ACHN (cell line): ENCODE measurements at places on chromosomes 7 and 10.

GRCh38 chr10:95832216-95833041 lies 75.3 kb upstream of the CC2D2B start:
- no peak for DNase-seq

DNA sequence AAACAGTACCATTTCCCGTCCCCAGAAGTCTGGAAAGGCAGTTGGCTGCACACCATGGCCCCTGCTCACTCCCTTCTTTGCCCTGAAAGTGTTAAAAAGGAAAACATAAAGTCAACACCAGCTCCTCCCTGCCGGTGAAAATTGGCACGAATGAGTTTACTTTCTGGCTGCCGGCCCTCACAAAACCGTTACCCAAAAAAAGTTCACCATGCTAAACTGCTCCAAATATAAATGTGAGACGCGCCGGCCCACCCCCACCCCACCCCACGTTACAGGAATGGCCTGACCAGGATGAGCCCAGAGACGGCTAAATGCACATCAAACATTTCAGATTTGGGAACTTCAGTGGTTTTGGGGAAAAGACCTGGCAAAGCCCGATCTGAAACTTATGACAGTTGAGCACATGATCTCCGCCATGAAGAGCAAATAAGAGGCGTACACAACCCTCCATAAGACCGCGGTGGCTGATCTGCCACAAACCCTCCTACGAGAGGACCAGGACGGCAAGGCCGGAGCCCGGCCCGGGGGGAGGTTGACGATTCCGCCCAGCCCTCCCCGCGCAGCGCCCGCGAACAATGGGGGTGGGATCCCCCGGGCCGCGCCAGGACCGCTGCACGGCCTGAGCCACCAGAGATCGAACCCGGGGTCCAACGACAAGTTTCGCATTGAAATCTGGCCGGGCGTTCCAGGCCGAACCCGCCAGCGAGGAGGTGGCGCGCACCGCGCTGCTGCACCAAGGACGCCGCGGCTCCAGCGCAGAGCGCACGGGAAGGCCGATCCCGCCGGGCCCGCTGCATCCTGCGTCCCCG lies 952 bp downstream of the DIP2C start:
- DNase-seq = peak; percentile 30

GRCh38 chr10:102413053-102413705 lies 5.4 kb downstream of the PSD start:
- DNase-seq = peak; percentile 38

DNA sequence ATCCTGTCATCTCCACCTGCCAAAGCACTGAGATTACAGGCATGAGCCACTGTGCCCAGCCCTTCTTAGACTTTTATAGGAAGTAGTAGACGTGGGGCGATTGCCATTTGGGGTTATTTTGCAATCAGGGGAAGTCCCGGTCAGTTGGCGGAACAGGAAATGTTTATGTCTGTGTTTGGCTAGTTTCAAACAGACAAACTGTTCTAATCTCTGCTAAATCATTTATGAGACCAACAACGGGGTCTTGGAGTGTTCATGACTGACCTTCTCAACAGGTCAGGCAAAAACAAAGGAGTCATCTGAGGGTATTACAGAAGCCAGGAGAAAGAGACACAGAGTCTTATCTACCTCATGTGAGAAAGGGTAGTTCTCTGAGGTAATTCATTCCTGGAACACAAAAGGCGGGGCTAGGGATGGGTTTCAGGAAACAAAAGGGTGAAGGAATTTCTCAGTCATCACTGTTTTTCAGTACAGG lies 6.6 kb upstream of the TPK1 start:
- no peak for DNase-seq

GRCh38 chr10:129993621-129994020 lies 29.5 kb upstream of the EBF3 start:
- no peak for DNase-seq

DNA sequence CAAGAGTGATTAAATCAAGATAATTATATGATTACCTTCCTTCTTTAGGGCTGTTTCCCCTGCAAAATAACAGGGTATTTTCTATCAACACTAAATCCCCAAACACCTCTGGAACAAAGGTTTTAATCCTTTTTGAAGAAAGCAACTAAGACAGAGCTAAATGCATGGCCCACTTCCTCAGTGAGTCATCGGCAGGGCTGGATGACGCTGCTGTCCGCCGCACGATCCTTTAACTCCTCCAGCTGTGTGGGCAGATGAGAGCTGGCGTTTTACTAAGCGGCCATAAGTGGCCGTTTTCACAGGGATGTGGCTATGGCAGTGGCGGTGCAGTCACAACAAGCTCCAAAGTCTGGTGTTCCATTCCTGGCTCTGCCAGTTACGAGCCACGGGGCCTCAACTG lies 76.0 kb upstream of the C1QL3 start:
- no peak for DNase-seq

- no peak for DNase-seq
These were observed 2.0 kb upstream of the HOGA1 start for GRCh38 chr10:97582169-97582568.

GRCh38 chr7:43653891-43654504 lies 71.1 kb downstream of the STK17A start:
- no peak for DNase-seq

GRCh38 chr10:97517778-97518300 lies 19.1 kb downstream of the UBTD1 start:
- no peak for DNase-seq

DNA sequence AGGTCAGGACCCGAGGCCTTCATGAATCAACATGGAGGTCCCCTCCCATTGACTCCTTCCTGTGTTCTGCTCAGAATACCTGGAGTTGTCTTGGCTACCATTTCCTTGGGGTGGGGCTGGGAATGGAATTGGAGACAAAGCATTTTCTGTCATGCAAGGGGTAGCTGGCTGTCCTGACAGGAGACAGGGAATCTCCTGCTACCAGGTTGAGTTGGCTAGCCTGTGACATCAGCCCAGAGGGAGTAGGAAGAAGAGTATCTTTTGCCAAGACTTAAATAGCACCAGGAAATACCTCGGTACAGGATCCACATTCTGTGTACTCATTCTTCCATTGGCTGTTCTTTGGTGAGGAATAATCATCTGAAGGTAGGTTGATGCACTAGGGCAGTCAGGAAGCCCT lies 4.9 kb downstream of the ZDHHC16 start:
- DNase-seq = no peak

DNA sequence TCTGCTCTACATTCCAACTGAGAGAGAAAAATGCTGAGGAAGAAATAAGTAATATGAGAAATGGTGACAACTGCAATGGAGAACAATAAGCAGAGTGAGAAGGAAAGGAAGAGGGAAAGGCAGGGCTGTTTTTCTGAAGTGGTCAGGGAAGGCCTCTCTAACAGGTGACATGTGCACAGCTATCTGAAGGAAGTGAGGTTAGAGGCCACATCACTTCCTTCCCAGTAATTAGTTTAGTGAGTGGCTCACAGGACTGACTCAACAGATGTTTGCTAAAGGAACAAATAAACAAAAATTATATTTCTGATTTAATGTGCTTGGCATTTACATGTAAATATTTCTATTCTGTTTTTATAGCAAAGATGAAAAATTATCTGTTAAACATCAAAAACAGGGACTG lies 77.9 kb downstream of the ARHGAP21 start:
- no peak for DNase-seq

- DNase-seq = peak; percentile 85
These were observed 161.0 kb downstream of the SKIDA1 start for GRCh38 chr10:21364196-21365114.

- DNase-seq = no peak
These were observed 3.6 kb downstream of the FAM171A1 start for GRCh38 chr10:15367296-15368085.

DNA sequence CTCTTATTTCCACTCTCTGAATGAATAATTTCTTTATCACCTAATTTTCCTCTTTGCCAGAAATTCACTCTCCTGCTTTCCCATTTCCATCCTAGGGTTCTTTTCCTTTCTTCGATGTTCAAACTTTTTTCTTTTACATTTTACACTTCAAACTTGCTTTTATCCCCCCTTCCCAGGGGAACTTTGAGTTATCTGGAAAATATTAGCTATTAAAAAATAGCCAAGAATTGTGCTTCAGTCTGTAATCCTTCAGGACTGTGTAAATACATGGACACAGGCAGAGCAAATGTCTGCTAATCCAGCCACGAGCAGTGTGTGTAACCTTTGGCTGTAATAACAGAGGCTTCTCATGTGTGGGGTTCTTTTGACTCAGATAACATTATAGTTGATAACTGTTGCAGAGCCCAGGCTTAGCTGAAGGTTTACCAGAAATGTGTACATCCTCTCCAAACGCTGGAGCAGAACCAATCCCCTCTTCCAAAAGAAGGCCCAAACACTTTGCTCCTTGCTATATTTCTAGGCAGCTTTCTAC lies 4.6 kb downstream of the ASB4 start:
- no peak for DNase-seq
